A673 (cell line): ENCODE measurements at places on chromosomes 7 and 10.

DNA sequence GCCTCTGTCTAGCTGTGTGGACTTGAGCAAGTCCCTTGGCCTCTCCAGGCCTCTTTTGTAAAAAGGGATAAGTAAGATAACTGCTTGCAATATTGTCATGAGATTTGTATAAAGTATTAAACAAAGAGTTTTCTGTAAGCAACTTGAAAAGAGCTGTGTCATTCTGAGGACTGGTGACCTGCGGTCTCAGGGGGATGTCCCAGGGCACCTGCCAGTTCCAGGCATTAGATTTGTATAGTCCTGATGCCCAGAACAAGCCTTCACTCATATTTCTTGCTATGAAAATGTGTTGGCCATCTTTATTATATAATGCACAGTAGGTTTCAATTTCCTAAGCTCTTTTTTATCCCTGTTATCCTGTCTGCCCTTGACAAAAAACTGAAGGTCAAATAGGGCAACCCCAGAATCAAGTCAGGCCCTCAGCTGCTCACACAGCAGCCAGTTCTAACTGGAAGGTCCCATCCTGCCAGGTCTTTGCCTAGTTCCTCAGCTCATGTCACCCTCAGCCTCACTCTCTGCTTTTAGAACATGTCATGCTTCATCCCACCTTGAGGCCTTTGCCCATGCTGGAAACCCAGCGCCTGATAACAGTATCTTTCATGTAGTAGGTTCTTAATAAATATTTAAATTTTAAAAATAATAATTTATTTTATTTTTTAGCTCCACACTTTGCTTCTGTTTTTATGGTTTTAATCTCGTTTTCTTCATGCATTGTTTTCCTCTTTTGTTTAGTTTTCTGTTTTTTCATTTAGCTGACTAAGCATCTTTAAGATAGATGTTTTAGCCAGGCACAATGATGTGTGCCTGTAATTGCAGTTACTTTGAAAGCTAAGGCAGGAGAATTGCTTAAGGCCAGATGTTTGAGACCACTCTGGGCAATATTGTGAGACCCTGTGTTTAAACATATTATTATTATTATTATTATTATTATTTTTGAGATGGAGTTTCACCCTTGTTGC lies 87.5 kb upstream of the ZNF92 start:
- DNase-seq = no peak

- no peak for DNase-seq
Observed at GRCh38 chr7:148115308-148115707, 475.3 kb upstream of the C7orf33 start.

- DNase-seq = peak; percentile 67
Observed at GRCh38 chr10:12847361-12847975, 154.0 kb downstream of the CCDC3 start.

- DNase-seq = no peak
Observed at GRCh38 chr7:5481241-5482019, 57.8 kb upstream of the TNRC18 start.

DNA sequence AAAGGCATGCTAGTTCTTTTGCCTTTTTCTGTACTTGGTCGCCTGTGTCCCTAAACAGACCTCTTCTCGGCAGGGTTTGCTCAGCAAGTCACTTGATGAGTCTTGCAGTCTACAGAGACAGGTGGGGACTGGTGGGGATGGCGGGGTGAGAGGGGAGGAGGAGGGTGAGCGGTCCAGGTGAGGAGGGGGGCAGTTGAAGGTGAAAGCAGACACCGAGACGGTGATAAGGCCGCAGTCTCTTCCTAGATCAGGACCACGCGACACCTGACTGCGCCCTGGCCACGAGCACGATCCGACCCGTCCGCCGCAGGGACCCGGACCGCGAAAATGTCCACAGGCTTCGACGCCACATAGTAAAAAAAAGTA lies 566 bp downstream of the ASNS start:
- DNase-seq = no peak

- no peak for DNase-seq
Observed at GRCh38 chr7:130632111-130632510, 36.4 kb downstream of the COPG2 start.

- DNase-seq = no peak
Observed at GRCh38 chr7:20307901-20308300, 22.8 kb upstream of the ITGB8 start.

- no peak for DNase-seq
Observed at GRCh38 chr10:1243486-1244234, 187.5 kb downstream of the WDR37 start.

GRCh38 chr7:26588511-26588910 lies 275.9 kb downstream of the SKAP2 start:
- no peak for DNase-seq

DNA sequence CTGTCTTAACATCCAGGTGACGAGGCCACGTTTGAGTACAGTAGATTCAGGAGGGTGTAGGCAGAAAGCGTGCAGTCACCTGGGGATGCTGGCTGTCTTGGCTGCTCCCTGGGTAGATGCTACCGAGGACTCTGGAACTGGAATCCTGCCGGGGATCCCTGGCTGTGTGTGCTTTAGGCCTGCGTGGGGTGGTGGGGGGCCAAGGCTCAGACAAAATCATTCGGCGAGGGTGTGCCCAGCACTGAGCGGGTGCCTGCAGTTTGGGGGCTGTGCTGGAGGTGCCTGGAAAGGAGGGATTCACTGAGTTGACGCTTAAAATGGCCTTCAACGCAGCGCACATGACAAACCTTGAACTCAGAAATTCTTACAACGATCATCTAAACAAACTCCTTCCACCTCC lies 93.5 kb upstream of the PODXL start:
- DNase-seq = no peak

GRCh38 chr10:132788180-132788830 lies 2.4 kb upstream of the NKX6-2 start:
- DNase-seq = no peak

DNA sequence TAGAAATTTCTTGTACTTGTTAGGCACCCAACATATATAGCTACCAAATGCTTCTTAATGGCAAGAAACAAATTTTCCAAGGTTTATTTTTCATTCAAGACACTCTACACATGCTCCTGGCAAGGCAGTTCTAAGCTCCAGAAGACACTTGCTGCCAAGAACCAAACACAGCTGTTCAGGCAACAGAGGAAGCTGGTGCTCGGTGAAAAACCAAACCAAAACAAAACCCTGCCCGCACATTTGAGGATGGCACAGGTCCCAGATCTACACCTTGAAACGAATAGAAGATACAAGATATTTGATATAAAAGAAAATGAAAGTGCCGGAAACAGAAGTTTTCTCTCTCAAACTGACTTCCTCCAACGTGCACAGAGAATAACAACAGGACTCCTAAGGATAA lies 4.9 kb upstream of the DNTT start:
- DNase-seq = no peak

DNA sequence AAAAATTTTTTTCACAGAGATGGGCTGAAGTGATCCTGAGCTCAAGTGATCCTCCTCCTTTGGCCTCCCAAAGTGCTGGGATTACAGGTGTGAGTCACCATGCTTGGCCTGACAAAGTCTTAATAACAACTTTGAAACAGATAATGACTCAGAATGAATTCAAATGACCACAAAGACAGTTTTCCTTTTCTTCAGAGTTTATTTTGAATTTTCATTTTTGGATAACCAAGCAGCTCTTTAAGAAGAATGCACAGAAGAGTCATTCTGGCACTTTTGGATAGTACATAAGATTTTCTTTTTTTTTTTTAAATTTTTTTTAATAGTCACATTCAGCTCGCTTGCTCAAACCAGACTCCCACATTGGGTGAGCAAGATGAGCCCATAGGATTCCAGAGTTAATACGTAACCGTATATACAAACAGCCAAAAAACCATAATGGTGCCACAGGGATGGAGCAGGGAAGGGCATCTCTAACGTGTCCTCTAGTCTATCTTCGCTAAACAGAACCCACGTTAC lies 43.0 kb upstream of the NMT2 start:
- DNase-seq = no peak

DNA sequence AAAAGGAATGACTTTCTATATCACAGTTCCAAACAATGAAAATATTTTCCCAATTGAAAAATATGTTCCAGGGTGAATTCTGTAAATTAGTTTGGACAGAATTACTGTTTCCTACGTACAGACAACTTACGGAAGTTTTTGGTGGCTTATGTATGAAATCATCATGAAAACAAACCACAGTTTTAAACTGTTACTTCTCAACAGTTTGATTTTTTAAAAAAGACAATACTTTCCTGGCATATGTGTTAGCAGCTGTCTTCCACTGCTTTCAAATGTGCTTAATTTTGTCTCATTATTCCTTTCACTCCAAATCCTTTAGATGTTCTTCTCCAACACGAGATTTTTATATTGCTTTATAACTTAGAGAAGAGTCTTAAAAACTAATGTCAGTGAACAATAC lies 56.2 kb downstream of the SEMA3A start:
- peak; percentile 38 for DNase-seq
